ENCODE measurements at places on chromosomes 11 and 22.
A peak's percentile ranks its signal among the peaks of the same experiment; 100 is the strongest.

DNA sequence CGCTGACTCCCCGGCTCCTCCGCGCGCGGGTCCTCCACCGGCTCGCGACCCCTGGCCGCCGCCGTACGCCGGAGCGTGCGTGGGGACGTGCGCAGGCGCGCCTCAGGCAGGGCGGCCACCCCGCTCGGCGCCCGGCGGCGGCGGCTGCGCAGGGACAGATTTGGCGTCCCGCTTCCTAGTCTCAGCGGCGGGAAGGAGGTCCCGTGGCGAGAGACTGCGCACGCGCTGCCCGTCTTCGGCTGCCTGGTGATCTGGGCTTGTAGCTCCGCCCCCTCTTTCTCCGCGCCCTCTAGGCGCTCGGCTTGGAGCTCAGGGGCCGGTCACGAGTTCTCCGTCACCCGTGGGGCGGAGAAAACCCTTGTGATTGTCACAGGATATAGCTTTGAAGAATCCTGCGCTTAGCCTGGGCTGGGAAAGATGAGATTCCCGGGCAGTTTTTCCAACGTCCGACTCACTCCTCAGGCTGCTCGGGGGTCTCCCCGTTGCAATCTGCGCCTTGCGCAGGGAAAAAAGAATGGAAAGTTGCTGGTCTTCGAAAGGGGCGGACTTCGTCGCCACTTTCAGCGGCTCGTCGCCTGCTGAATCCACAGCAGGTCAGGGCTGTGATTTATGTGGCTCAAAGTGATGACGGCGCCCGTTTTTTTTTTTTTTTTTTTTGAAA, at the start of gene PATL1:
Gene PATL1, minus strand, starts transcription at position 88 of the 661 bp plus-strand sequence. CDS start 142 bp downstream, outside the sequence.
- peak; percentile 100 for DNase-seq

DNA sequence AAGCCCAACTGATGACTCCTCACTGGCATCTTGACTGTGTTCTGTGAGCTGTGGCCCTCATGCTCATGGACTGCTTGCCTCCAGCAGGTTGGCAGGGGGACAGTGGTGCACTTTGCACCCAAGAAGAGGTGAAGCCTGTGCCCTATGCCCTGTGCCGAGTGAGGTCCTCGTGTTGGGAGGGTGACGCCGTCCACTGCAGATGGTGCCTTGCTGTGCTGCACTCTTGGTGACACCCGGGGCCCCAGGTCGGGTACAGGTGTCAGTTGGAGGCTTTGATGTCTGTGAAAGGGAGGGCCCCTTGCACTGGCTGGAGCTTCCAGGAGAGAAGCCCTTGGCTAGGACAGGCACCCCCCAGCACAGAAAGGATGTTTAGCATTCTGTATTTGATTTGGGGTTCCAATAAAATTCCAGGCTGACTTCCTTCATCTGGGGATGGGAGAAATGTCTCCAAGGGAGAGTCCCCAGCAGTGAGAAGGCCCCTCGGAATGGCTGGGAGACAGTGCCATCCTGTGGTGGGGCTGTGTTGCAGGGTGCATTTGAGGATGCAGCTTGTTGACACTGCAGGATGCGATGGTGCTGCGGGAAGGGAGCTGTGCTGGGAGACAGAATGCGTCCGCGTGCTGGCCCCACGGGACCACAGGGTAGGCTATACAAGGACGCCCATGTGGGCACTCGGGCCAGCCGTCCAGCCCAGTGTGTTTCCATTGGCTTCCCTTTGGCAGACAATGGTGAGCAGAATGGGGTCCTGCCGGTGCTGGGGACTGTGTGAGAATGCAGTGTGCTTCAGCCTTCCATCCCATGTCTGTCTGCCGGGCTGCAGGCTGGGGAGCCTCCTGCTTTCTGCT, 2.5 kb upstream of the ZDHHC8 start:
- DNase-seq: peak; percentile 48

GRCh38 chr22:36991206-36991605, 28.0 kb downstream of the TST start:
- no peak for DNase-seq

GRCh38 chr11:123255909-123256308, 60.9 kb upstream of the CLMP start:
- DNase-seq: no peak

DNA sequence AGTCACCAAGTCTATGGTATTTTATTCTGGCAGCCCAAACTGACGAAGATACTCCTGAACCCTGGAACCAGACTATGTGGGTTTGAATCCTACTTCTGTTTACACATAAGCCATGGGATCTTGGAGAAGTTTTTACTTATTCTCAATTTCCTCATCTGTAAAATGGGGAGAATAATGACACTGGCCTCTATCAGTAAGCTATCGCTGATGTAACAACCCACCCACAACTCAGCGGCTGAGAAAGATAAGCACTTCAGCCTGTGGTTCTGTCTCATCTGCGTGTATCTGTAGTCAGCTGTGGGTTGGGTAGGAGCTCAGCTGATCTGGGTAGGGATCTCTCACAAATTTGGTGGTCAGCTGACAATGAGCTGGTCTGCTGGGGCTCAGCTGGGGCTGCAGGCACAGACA, 68.0 kb upstream of the ALX4 start:
- DNase-seq: no peak

GRCh38 chr22:35306350-35306967, 6.8 kb downstream of the TOM1 start:
- DNase-seq: peak; percentile 29

GRCh38 chr11:18700375-18700774, 1.8 kb downstream of the TMEM86A start:
- no peak for DNase-seq

- peak; percentile 54 for DNase-seq
These were observed 16.9 kb upstream of the RAC2 start for GRCh38 chr22:37260901-37261336.

DNA sequence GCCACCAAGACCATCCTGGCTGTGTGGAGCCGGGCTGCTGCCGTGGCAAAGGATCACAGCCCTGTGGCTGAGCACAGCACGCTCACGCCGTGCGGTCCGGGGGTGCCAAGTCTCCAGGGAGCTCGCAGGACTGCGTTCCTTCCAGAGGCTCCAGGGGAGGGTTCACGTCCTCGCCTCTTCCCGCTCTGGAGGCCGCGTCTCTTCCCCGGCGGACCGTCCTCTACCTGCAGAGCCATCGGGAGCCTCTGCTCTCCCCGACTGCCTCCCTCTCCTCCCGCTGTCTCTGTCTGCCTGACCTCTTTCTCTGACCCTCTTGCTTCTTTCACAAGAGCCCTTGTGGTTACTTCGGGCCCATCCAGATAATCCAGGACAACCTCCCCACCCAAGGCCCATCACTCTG, 11.4 kb upstream of the MUC5AC start:
- DNase-seq: no peak

GRCh38 chr11:79049741-79050179, 391.1 kb downstream of the TENM4 start:
- no peak for DNase-seq

GRCh38 chr22:37870273-37870672, 21.1 kb downstream of the EIF3L start:
- no peak for DNase-seq

DNA sequence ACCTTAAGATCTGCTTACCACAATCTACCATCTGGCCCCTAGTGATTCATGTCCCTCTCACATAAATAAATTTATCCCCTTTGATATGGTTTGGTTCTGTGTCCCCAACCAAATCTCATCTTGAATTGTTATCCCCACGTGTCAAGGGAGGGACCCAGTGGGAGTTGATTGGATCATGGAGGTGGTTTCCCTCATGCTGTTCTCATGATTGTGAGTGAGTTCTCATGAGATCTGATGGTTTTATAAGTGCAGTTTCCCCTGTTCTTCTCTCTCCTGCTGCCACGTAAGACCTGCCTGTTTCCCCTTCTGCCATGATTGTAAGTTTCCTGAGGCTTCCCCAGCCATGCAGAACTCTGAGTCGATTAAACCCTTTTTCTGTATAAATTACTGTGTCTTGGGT, 37.2 kb downstream of the OR2AG2 start:
- no peak for DNase-seq

- no peak for DNase-seq
These were observed 15.3 kb downstream of the KCNJ5 start for GRCh38 chr11:128906185-128907050.

GRCh38 chr22:48745842-48746788, 1081.6 kb downstream of the BRD1 start:
- DNase-seq: no peak

DNA sequence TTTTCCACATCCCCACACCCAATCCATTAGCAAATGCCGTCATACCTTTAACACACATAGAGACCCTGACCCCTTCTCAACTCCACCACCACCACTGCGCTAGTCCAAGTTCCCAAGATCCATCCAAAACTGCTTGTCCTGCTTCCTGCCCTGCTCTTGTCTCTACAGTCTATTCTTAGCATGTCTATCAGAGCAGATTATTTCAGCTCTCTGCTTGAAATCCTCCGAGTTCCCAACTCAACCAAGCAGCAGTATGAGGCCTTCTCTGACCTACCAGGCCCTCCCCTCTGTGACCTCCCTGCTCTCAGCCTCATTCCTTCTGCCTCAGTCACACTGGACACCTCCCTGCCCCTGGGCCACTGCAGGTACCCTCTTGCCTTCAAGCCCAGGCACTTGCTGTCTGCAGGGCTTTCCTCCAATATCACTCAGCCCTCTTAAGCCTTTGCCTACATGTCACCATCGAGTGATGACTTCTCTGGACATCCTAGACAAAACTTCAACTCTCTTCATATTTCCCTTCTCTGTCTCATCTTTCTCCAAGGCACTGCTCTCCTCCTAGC, 134.6 kb downstream of the SPATA19 start:
- no peak for DNase-seq

DNA sequence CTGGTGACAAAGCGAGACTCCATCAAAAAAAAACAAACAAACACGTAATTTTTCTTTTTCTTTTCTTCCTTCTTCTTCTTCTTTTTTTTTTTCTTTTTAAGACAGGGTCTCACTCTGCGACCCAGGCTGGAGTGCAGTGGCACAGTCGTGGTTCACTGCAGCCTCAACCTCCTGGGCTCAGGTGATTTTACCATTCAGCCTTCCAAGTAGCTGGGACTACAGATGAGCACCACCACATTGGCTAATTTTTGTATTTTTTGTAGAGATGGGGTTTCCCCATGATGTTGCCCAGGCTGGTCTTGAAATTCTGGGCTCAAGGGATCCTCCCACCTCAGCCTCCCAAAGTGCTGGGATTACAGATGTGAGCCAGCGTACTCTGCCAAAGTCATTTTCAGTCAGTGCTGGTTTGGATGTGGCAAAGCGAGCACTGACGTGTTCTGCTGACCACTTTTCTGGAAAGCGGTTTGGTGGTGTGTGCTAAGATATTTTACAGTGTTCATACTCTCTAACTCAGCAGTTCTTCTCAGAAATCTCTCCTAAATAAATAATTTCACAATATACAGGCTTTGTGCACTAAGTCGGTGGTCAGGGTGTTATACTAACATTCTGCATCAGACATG, 10.7 kb downstream of the FAM118A start:
- DNase-seq: no peak

DNA sequence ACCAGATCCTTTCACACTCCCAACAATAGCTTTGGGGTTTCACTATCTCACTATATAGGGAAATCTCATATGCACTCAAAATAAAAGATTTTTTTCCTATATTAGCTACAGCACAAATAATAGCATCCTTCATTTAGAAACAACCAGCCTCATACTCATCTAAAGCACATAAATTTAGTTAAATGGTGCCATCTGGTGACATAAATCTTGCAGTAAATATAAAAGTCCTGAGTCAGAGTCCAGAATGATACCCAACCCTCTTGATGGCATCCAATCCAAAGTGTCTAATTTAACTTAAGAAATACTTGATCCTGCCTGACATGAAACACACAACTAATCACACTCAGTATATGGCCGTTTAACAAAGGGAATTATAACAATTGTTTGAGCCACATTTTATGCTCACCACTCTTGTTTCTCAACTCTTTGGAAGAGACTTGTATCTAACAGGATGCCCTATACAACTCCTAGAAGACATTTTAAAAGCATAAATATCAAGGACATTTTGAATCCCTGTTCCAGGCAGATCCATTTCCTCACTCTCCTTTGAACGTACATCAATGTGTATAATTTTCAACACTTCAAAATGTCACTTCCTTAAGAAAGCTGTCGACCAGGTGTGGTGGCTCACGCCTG, 36.2 kb downstream of the DLG2 start:
- no peak for DNase-seq

- DNase-seq: no peak
These were observed 54.7 kb upstream of the SLC6A5 start for GRCh38 chr11:20544603-20545237.

DNA sequence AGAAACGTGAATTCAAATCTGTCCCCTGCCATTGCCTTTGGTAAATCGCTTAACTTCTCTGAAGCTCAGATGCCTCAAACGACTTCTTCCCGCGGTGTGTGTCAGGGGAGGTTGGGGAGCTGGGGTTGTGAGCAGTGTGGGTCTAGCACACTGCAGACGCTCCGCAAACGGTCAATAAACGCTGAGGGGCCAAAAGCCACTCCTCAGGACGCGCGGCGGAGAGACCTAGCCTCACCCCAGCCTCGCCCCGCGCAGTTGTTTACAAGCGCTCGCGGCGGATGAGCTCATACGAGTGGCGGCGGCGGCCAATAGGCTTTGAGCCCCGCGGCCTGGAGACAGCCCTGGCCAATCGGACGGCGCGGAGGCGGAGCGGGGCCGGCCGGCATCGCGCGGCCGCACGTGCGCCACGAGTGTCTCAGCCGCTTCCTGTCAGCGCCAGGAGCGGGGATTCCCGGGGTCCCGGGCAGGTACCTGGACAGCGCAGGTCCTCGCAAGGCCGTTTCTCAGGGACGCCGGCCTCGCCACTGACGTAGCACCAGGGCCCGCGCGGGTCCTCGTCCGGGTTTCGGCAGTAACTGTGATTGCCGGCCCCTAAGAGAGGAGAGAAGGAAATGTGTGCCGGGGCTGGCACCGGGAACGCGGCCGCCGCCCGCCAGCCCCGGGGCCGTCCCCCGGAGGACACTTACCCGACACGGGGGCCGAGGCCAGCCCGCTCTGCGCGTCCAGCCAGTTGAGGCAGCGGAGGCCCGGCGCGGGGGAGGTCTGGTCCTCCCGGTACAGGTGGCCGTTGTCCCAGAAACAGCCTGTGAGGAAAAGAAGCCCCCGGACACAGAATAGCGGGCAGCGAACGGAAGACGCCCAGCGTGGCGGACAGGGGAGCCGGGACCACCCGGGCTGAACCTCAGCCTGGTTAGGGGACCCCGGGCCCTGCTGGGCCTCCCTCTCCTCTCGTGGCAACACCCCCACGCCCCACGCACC, 1.5 kb downstream of the PIK3IP1 start:
- peak; percentile 95 for DNase-seq

- DNase-seq: no peak
These were observed 1.1 kb downstream of the CBX6 start for GRCh38 chr22:38870791-38871359.

DNA sequence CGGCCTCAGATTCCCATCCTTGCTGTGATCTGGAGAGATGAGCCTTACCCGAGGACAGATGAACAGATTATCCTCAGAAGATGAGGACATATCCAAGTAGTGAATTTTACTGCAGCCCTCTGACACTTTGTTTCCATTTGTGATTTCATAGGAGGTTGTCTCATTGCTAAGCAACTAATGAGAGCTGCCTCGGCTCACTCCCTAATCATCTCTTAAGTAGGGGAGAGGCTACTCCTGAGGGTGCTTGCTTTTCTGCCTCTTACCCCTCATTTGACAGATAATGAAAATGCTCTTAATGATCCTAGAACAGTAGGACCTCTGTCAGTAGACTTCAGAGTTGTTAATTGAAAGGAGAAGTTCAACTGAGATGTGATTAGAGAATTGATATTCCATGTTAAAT, 150.9 kb downstream of the TBC1D22A start:
- no peak for DNase-seq

GRCh38 chr22:40805239-40805638, 13.9 kb downstream of the SLC25A17 start:
- no peak for DNase-seq

GRCh38 chr22:31533374-31533773, 37.0 kb downstream of the SFI1 start:
- DNase-seq: no peak

Data from CD4-positive, alpha-beta T cell treated with Interleukin-6 at 100 ng/mL for 8 hours (primary cell).